CD4-positive, alpha-beta memory T cell (primary cell): ENCODE measurements at places on chromosomes 5 and 9.

- DNase-seq, result no peak
These were observed 510.3 kb upstream of the KLF4 start for GRCh38 chr9:107999890-108000289.

- no peak for DNase-seq
These were observed 9.7 kb upstream of the NEK6 start for GRCh38 chr9:124248066-124248465.

GRCh38 chr5:106408570-106408969 is 1262.2 kb downstream of the EFNA5 start:
- DNase-seq, result no peak

DNA sequence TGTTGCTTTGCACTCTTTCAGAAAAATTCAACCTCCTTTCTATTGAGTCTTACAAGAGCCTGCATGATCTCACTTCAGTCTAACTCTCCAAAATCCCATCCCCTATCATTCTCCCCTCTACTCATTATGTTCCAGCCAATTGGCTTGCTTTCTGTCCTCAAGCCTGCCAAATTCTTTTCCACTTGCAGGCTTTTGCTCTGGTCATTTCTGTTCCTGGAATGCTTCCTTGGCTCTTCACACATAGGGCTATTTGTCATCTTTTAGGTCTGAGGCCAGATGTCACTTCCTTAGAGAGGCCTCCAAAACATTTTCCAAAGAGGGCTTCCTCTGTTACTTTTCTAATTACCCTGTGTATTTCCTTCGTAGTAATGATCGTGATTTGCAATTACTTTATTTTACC is 11.8 kb upstream of the CHD1 start:
- no peak for DNase-seq

GRCh38 chr5:173969167-173970049 is 19.6 kb upstream of the C5orf47 start:
- no peak for DNase-seq

DNA sequence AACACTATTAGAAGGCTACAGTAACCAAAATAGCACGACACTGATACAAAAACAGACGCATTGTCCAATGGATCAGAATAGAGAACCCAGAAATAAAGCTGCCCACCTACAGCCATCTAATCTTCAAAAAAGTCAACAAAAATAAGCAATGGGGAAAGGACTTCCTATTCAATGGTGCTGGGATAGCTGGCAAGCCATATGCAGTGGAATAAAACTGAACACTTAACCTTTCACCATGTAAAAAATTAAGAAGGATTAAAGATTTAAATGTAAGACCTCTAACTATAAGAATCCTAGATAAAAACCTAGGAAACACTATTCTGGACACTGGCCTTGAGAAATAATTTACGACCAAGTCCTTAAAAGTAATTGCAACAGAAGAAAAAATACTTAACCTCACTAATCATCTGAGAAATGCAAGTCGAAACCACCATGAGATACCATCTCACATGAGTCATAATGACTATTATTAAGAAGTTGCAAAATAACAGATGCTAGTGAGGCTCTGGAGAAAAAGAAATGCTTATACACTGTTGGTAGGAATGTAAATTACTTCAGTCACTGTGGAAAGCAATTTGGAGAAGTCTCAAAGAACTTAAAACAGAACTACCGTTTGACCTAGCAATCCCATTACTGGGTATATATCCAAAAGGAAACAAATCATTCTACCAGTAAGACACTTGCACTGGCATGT is 203.3 kb upstream of the CDH9 start:
- DNase-seq, result no peak

- no peak for DNase-seq
These were observed 888 bp downstream of the RABGAP1 start for GRCh38 chr9:122941582-122942234.

- DNase-seq, result no peak
These were observed 15.2 kb upstream of the IRX4 start for GRCh38 chr5:1897816-1898450.

GRCh38 chr5:139562847-139563246 is 1.7 kb downstream of the UBE2D2 start:
- DNase-seq, result no peak

DNA sequence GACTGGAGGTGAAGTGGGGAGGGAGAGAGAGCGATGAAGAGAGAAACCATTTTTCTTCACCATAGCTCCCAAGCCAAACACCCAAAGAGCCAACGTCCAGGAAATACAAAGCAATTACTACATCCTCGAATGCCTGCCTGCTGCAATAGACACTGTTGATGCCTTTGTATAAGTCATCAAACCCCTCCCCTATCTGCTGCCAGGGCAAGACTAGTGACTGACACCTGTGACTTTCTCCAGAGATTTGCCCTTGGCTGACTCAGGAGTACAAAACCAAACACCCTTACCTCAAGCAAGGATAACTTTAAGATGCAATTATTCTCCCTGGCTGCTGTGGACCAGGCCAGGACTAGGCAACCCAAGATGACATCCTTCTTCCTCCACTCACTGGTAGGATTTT is 81.8 kb upstream of the RASA1 start:
- DNase-seq, result no peak

- DNase-seq, result no peak
These were observed 8.5 kb downstream of the SPINK9 start for GRCh38 chr5:148343603-148344487.

DNA sequence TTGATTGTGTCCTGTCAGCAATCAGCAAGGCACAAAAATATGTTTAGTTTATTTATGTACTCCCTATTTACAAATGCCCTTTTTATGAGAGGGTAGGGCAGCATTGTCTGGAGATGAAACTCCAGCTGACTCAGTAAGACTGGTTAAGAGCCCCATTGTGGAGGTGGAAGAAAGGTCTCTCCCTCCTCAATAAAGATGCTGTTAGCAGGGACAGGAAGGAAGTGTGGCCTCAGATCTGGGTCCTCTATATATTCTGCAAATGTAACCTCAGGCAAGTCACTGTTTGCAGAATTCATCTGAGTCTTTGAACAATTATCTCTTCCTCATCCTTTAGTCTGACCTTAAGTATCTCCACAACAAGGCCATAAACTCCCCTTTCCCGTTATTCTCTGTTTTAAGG is 48.3 kb upstream of the TRAF1 start:
- DNase-seq, result peak; percentile 1

DNA sequence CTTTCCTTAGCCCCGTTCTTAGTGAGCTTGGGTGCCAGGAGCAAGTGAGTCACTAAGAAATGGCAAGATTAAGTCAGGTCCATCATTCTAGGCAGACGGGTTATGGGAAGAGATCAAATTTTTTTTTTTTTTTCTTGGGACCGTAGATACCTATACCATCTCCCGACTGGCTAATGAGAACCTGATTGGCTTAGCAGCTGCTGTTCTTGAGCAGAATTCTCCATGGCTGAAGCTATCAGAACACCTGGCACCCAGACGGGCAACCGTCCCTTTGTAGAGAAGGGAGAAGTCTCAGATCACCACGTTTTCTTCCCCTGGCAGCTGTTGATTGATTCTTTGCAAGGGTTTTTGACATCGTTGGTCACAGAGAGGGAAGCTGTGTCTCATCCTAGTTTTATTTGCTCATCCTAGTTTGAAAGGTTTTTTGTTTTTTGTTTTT is 78.6 kb downstream of the AOPEP start:
- DNase-seq, result no peak

GRCh38 chr5:53481887-53482716 is 1.7 kb downstream of the FST start:
- peak; percentile 55 for DNase-seq

DNA sequence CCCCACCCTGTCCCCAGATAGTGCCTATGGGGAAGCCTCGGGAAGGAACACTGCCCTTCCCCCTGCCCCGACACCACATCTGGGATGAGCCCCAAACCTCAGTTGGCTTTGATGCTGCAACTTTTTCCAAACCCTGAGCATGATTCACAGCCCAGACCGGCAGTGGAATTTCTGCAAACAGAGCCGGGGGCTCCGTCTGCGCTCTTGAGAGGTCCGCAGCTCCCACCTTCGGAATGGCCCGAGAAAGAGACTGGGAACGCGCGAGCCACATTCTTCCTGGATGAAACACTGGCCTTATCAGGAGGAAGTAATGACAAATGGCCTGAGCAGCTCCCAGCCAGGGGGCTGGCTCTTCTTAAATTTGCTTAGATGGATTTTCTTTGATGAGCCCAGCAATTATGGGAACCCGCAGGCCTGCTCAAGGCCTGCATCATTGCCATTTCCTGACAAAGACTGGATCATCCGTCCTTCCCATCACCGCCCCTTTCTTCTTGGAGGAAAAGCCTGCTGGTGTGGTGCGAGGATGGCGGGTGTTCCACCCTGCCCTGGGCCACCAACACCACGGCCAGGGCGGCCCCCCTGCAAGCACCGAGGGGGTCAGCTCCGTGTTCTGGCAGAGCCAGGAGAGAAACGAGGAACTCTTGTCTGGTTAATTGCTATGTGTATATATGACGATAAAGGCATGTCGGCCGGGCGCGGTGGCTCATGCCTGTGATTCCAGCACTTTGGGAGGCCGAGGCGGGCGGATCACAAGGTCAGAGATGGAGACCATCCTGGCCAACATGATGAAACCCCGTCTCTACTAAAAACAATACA is 38.8 kb upstream of the COL5A1 start:
- DNase-seq, result no peak

DNA sequence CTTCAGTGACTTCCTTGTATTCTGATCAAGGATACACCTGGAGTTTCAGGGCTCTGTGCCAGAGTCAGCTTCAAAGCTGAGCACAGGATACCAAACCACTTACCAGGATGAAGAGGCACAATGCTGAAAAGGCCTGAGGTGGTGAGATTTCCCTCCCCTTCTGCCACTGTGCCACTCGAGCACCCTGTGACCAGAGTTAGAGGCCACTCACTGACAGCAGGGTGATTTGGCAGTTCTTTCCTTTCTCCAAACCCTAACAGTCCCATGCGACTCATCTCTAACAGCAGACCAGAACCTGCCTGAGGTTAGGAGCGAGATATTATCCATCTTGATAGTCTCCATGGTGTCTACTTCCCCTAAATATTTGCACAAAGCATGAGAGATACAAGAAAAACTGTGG is 1.8 kb downstream of the PLGRKT start:
- DNase-seq, result no peak
